Calu3 (cell line): ENCODE measurements at places on chromosomes 4 and X. TPM values are rescaled to one million over a fixed set of nuclear protein-coding genes. Genes with fewer than 3 reads are reported as not detected.

GRCh38 chr4:66014146-66014765, 344.0 kb upstream of the EPHA5 start:
- H3K27ac ChIP-seq, result no peak overlapping the region
- H3K4me1 ChIP-seq, result no peaks in the 10 kb centered on the region
- no peaks in the 10 kb centered on the region for H3K36me3 ChIP-seq
- H3K4me3 ChIP-seq, result no peak overlapping the region
- no peaks in the 10 kb centered on the region for H3K27me3 ChIP-seq
- DNase-seq, result no peak

DNA sequence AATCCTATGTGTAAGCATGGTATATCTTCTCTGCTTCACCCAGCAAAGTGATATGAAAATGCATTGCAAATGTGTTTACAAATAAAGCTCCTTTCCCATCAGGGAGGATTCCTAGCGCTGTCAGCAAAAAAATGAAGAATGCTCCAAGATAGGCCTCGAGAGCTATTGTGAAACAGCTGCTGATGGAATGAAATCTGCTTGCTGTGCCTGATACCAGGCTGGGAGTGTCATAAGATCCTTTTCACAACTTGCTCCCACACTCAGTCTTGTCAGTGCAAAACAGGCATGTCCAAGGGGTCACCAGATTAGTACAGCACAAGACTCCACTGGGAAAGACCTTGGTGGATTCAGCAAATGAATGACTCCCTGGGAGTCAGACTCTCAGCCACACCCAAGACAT, 34.1 kb downstream of the HNRNPH2 start:
- H3K4me3 ChIP-seq, result no peak overlapping the region
- H3K27me3 ChIP-seq, result no peaks in the 10 kb centered on the region
- no peaks in the 10 kb centered on the region for H3K4me1 ChIP-seq
- no peak for DNase-seq
- no peak overlapping the region for H3K27ac ChIP-seq

The DCAF8L2 gene
- not detected in 2 replicates for total RNA-seq

The MAOB gene
- total RNA-seq, result 45.0 and 56.8 TPM in 2 replicates
